ENCODE measurements at places on chromosomes 3 and 15.

DNA sequence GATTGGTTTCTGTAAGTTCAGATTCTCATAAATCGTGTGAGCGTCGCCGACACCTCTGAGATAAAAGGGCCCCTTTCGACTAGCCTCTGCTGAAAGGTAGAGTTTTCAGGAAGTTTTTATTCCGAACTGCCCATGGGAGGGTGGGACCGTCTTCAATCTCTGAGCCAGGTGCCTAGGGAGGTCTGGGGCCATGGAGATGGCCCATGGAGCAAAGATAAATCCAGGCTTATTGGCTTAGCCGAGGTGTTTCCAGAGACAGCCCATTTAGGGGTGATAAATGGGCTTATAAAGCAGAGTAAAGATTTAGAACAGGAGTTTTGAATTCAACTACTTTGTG is 442 bp downstream of the QTRT2 start:
- DNase-seq: no peak

- DNase-seq: no peak
Observed at GRCh38 chr3:65497846-65498245, 540.9 kb downstream of the MAGI1 start.

DNA sequence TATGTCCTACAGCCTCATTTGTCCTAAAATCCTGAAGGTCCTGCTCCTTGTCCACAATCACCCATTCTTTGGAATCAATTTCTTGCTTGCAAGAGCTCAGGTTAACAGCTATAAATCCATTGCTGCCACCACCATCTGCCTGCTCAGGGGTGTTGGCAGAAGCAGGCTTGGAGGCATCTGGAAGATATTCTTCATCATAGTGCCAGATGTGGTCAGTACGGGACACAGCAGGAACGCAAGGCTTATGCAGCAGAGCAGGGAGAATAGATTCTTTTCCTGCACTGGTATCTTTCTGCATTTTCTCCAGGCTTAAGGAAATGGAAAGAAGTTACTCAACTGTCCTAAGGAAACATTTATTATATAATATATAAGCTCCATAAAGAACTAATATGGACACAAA is 38.5 kb upstream of the CDAN1 start:
- DNase-seq: no peak

- DNase-seq: no peak
Observed at GRCh38 chr3:132064114-132064513, 29.3 kb upstream of the CPNE4 start.

DNA sequence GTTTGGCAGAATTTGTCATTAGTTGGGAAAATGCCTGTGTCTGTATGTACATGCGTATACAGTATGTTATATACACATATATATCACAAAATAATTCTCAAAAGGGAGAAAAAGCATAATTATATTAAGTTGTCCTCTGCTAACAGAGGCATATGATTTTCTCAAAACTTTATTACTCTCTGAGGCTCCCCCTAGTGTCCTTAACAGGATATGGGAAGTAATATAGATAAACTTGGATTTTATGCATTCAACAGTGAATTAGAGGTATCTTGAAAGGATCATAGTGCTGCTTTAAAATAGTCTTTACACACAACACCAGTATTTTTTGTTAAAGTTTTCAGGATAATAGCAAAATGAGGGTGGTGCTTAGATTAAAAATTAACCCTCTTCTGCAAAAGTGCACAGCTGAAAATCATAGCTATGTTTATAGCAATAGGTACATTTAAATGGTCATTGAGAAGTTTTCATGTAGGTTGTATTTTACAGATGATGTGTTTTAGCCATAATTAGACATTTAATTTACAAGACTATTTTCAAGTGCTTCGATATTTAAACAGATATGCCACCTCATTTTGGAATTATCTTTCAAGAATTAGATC is 454.0 kb upstream of the ROBO2 start:
- no peak for DNase-seq

DNA sequence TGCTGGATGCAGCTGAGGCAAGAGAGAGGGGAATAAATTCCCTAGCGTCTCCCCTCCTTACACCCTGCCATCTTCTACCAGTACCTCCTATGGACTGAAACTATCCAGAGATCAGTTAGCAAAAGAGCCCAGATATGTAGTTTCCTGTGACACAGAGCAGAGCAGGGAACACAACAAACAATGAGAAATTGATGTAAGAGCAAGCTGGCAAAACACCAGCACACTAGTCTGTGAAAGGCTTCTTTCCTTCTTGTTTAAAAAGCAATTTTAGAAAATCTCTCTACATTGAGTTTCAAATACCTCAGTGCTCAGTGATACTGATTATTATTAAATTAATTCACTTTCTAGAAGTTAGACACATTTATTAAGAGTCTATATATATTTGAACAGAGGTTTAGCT is 215.6 kb upstream of the AZI2 start:
- no peak for DNase-seq

GRCh38 chr3:43948013-43948412 is 257.3 kb downstream of the ABHD5 start:
- DNase-seq: no peak

DNA sequence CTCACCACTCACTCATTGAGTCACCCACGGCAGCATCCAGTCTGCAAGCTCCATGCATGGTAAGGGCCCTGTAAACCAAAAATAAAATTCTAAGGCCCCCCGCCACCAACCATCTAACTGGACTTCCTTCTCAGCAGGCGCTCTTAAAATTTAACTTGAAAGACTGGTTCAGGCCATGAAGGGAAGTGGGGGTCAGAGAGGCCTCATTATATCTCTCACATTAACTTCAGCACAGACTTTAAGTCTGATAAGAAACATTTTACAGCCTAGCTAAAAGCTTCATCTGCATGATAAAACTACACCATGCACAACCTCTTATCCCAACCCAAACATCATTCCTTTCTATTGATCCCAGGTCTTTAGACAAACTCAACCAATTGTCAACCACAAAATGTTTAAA is 38.5 kb downstream of the FBLN2 start:
- DNase-seq: no peak

DNA sequence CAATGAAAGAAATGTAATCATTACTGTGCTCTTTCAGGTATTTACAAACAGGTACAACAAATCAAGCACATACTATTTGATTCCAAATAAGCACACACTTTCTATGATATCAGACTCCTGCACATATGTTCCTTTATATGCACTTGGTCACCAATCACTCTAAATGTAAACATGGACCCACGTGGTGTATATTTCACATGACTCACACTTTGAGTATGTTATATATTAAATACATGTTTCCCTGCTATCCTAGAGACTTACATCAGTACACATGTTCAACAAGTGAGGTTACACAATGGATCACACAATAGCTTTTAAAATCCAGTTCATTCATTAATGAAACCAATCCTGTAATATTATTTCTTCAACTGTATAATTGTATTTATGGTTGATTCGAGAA is 683.5 kb downstream of the NR2F2 start:
- DNase-seq: no peak

GRCh38 chr15:100152463-100152862 is 189.3 kb downstream of the ADAMTS17 start:
- DNase-seq: no peak

Data from cardiac septum (tissue), 1 donor.